ENCODE measurements at places on chromosomes 7 and 10.

- no peak overlapping the region for H3K4me3 ChIP-seq
- H3K4me1 ChIP-seq: no peaks in the 10 kb centered on the region
- DNase-seq: no peak
- H3K36me3 ChIP-seq: no peaks in the 10 kb centered on the region
Observed at GRCh38 chr10:62765726-62766125, 38.8 kb upstream of the ADO start.

DNA sequence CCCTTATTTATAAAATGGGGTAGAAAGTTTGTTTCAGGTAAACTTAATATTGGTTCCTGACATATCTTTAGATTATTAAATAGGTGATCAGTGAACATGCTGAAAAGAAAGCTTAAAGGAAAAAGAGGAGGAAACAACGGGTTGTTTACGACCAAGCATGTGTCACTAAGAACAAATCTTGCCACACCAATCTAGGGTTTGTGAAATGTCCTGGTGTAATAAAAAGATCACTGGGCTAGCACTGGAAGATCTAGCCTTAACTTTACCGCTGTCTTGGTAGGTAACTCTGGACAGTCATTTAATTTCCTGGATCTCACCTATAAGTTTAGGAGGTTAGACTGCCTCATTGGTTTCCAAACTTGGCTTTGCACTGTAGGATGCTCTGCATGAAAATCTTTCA lies 19.0 kb downstream of the VPS26A start:
- H3K4me3 ChIP-seq: no peak overlapping the region
- H3K27me3 ChIP-seq: no peaks in the 10 kb centered on the region
- H3K36me3 ChIP-seq: peaks cover 22% of the 10 kb centered on the region
- H3K4me1 ChIP-seq: peaks cover 16% of the 10 kb centered on the region
- no peak for DNase-seq

GRCh38 chr7:139700505-139701235 lies 77.1 kb downstream of the HIPK2 start:
- peaks cover 63% of the 10 kb centered on the region for H3K4me1 ChIP-seq
- DNase-seq: no peak
- H3K27me3 ChIP-seq: no peaks in the 10 kb centered on the region

DNA sequence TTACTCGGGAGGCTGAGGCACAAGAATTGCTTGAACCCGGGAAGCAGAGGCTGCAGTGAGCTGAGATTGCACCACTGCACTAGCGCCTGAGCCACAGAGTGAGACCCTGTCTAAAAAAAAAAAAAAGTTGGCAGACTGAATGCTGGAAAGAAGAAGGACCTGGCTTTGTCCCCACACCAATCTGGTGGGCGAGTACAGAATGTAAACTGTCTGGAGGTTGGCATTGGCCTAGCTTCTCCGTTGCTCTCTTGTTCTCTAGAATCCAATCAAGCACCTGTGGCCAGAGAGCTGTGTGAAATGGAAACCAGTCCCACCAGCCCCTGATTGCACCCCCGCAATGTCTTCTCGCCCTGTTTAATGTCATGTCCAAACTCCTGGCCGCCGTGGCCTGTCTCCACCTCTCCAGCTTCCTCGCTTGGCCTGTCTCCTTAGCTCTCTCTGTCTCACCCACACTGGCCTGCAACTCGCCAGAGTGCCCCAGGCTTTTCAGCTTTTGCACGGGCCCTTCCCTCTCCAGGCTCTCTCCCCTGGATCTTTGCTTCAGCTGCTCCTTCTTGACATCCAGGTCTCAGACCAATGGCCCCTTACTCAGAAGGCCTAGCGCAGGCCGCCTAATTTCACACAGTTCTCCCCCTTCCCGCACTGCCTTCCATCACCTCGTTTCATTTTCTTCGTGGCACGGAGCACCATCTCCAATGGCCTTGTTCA lies 670 bp upstream of the AGK start:
- peaks cover 11% of the 10 kb centered on the region for H3K4me1 ChIP-seq
- no peaks in the 10 kb centered on the region for H3K27me3 ChIP-seq
- H3K4me3 ChIP-seq: peak overlapping the region; percentile 72
- H3K36me3 ChIP-seq: no peaks in the 10 kb centered on the region

DNA sequence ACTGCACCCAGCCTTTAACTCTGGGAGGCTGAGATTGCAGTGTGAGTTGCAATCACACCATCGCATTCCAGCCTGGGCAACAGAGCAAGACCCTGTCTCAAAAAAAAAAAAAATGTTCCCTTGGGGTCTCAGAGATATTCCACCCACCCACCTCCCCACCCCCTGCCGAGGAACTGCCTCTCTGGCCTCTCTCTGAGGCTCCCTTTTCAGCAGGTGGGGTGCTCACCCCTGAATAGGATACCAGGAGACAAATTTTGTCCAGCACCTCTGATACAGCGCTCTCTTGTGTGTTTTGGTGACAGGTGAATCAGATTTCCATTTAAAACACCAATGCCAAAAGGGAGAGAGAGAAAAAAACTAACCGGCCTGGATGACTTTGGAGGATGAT lies 92.6 kb upstream of the KIF5B start:
- H3K4me3 ChIP-seq: peak overlapping the region; percentile 36

DNA sequence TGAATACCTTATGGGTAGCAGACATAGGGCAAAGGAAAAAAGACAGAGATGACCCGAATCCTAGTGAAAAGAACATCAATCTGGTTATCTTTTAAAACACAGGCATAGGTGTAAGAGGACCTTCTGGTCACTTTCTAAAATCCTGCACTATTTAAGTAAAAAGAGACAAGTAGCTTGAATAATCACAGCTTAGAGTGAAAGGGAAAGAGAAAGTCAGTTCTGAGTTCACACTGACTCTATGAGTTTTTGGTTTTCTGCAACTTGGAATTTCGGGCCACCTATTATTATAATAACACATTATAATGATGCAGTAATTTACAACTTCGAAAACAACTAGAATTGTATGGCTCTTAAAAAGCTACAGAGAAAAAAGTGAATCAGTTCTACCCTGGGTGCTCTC lies 247.8 kb downstream of the DOCK4 start:
- H3K27ac ChIP-seq: no peak overlapping the region
- H3K36me3 ChIP-seq: no peaks in the 10 kb centered on the region
- no peak overlapping the region for H3K4me3 ChIP-seq

GRCh38 chr10:75935650-75936400 lies 504.4 kb downstream of the LRMDA start:
- H3K27me3 ChIP-seq: no peaks in the 10 kb centered on the region
- no peak overlapping the region for H3K4me3 ChIP-seq
- H3K27ac ChIP-seq: no peak overlapping the region

GRCh38 chr7:151243408-151244195 lies 4.9 kb downstream of the SMARCD3 start:
- H3K27me3 ChIP-seq: no peaks in the 10 kb centered on the region
- peaks cover 57% of the 10 kb centered on the region for H3K4me1 ChIP-seq
- H3K27ac ChIP-seq: peak overlapping the region; percentile 5
- peaks cover 38% of the 10 kb centered on the region for H3K36me3 ChIP-seq
- H3K4me3 ChIP-seq: no peak overlapping the region
- DNase-seq: no peak

- H3K4me3 ChIP-seq: no peak overlapping the region
- H3K27me3 ChIP-seq: no peaks in the 10 kb centered on the region
- H3K4me1 ChIP-seq: no peaks in the 10 kb centered on the region
Observed at GRCh38 chr10:92914478-92915325, 66.4 kb downstream of the EXOC6 start.

DNA sequence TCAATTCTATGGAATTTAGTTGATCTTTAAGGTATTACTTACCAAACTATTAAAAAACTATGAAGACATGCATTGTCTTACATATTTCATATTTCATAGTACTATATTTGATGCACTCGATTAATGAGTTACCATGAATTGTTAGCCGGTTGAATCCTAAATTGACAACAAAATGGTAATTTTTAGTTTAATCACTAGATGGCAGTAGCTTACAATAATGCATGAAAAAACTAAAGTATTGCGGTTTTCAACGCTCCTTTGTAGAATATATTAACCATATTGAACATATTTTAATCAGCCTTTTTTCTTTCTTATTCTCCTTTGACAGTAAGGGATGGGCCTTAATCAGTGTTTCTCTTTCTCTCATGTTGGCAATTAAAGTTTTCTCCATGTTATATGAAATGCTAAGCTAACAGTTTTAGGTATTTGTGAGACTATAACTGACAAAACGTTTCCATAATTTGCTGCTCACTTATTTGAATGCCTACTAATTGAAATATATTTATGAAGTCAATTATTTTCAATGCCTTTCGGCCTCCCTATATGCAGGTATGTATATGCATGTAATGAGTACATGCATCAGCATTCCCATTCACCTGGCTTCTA lies 48.5 kb upstream of the ARL4A start:
- DNase-seq: no peak
- no peaks in the 10 kb centered on the region for H3K4me1 ChIP-seq
- H3K4me3 ChIP-seq: no peak overlapping the region
- H3K27me3 ChIP-seq: no peaks in the 10 kb centered on the region
- H3K27ac ChIP-seq: no peak overlapping the region

- H3K4me1 ChIP-seq: no peaks in the 10 kb centered on the region
- no peak overlapping the region for H3K27ac ChIP-seq
Observed at GRCh38 chr10:121942749-121943416, 15.1 kb upstream of the ATE1 start.

DNA sequence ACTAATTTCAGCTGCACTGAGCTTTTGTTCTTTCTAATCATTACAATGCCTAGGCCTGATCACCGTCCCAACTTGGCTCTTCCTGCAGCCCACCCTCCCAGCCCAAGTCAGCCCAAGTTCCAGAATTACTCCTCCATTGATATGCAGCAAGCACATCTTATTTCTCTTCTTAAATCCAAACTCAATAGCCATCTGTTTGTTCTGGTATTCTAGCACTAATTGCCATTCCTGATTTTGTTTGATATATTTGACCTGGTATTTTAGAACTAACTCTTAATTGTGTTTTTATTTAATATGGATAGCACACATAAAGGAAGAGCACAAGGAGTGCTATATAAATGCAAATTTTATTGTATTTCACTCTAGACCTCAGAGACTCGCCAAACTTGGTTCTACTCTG lies 241.2 kb downstream of the SKIDA1 start:
- no peaks in the 10 kb centered on the region for H3K27me3 ChIP-seq
- H3K4me3 ChIP-seq: no peak overlapping the region
- no peaks in the 10 kb centered on the region for H3K36me3 ChIP-seq

All from esophagus squamous epithelium (tissue), 5 donors.